ENCODE measurements at places on chromosomes 1 and 21. TPM values are rescaled to one million over a fixed set of nuclear protein-coding genes. Genes with fewer than 3 reads are reported as not detected.

The TRIM58 gene
- total RNA-seq = 0.99 TPM

The CR1 gene
- 0.33 TPM for total RNA-seq

The CR1L gene
- total RNA-seq = not detected

The PLA2G2A gene
- total RNA-seq = 57.7 TPM

The FUCA1 gene
- total RNA-seq = 21.3 TPM

The CACHD1 gene
- 12.9 TPM for total RNA-seq

DNA sequence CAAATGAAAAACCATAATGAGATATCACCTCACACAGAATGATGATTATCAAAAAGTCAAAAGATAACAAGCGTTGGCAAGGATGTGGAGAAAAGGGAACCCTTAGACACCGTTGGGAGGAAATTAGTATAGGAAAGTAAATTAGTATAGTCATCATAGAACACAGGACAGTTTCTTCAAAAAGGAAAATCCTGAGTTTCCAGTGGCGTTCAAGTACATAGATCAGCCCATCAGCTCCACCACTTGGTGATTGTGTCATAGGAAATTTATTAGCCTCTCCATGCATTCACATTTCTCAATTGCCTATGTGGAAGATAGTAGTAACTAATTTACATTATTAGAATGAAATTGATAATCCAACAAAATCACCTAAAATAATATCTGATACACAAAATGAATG, 20.8 kb upstream of the GBP2 start:
- no peaks in the 10 kb centered on the region for H3K36me3 ChIP-seq
- no peak overlapping the region for H3K27ac ChIP-seq
- no peak for DNase-seq

DNA sequence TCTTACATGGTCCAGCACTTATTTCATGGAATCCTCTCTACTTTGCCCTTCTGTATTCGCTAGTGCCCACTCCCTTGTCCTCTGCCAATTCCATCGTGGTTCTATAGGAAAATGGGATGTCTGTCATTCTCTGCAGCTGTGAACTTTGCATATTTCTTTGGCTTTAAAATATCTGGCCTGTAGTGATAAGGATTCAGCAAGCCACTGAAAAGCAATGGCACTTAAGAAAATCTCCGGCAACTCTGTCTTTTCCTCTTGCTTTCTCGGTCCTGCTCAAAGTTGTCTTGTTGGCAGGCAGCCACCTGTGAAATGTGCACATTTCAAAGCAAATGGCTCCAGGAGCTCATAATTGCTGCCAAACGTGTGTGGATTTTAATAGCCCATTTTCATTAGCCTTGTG, 91.8 kb downstream of the CHD1L start:
- H3K4me3 ChIP-seq = no peak overlapping the region
- no peaks in the 10 kb centered on the region for H3K27me3 ChIP-seq
- DNase-seq = no peak
- H3K27ac ChIP-seq = no peak overlapping the region

DNA sequence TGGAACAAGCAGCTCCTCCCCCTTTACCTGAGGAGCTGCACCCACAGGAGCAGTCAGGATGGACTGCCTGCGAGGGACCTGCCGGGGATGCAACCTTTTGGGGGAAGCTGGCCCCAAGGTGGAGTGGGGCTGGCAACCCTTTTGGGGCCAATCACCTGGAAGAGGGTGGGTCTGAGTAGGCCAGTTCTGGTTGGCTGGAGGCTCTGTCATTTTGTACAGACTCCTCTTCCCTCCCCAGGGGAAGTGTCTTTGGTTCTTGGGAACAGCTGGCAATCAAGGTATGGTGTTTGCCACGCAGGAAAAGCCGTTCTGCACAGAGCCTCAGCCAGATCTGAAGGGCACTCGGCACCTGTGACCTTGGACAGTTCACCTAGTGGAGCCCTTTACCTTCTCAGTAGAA, 280 bp upstream of the A3GALT2 start:
- no peak for DNase-seq
- no peak overlapping the region for H3K27ac ChIP-seq
- H3K4me3 ChIP-seq = no peak overlapping the region

GRCh38 chr1:71294178-71294577, 213.3 kb upstream of the ZRANB2 start:
- H3K27me3 ChIP-seq = no peaks in the 10 kb centered on the region
- H3K4me1 ChIP-seq = no peaks in the 10 kb centered on the region
- H3K36me3 ChIP-seq = no peaks in the 10 kb centered on the region
- DNase-seq = no peak
- H3K4me3 ChIP-seq = no peak overlapping the region
- H3K27ac ChIP-seq = no peak overlapping the region

GRCh38 chr21:20970691-20971090, 27.5 kb upstream of the NCAM2 start:
- no peaks in the 10 kb centered on the region for H3K4me1 ChIP-seq
- H3K36me3 ChIP-seq = no peaks in the 10 kb centered on the region
- H3K27me3 ChIP-seq = no peaks in the 10 kb centered on the region
- no peak overlapping the region for H3K4me3 ChIP-seq
- no peak overlapping the region for H3K27ac ChIP-seq

- no peak overlapping the region for H3K4me3 ChIP-seq
- no peaks in the 10 kb centered on the region for H3K27me3 ChIP-seq
- H3K27ac ChIP-seq = no peak overlapping the region
- peaks cover 62% of the 10 kb centered on the region for H3K36me3 ChIP-seq
- no peaks in the 10 kb centered on the region for H3K4me1 ChIP-seq
Measured at GRCh38 chr1:150332651-150333290, 11.4 kb downstream of the PRPF3 start.
